ENCODE measurements at places on chromosomes 12 and 14.
A peak's percentile ranks its signal among the peaks of the same experiment; 100 is the strongest.

GRCh38 chr12:25585021-25585523 lies 32.0 kb upstream of the LMNTD1 start:
- no peak for DNase-seq

GRCh38 chr14:91418387-91419043 lies 895 bp upstream of the CCDC88C start:
- peak; percentile 29 for DNase-seq

DNA sequence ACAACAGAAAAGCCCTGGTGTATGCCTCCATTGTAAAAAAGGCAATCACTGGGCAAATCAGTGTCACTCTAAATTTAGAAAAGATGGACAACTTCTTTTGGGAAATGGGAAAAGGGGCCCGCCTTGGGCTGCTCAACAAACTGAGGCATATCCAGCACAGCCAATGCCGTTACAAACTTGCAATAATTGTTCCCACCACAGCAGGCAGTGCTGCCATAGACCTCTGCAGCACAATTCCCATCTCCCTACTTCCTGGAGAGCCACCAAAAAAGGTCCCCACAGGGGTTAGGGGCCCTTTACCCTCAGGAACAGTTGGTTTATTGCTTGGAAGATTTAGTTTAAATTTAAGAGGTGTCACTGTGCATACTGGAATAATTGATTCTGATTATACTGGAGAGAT lies 16.4 kb upstream of the OR8S1 start:
- DNase-seq, result no peak

- DNase-seq, result peak; percentile 4
These were observed 360.8 kb downstream of the PAWR start for GRCh38 chr12:79329933-79330332.

- DNase-seq, result no peak
These were observed 1.8 kb downstream of the KCNA1 start for GRCh38 chr12:4911316-4911994.

DNA sequence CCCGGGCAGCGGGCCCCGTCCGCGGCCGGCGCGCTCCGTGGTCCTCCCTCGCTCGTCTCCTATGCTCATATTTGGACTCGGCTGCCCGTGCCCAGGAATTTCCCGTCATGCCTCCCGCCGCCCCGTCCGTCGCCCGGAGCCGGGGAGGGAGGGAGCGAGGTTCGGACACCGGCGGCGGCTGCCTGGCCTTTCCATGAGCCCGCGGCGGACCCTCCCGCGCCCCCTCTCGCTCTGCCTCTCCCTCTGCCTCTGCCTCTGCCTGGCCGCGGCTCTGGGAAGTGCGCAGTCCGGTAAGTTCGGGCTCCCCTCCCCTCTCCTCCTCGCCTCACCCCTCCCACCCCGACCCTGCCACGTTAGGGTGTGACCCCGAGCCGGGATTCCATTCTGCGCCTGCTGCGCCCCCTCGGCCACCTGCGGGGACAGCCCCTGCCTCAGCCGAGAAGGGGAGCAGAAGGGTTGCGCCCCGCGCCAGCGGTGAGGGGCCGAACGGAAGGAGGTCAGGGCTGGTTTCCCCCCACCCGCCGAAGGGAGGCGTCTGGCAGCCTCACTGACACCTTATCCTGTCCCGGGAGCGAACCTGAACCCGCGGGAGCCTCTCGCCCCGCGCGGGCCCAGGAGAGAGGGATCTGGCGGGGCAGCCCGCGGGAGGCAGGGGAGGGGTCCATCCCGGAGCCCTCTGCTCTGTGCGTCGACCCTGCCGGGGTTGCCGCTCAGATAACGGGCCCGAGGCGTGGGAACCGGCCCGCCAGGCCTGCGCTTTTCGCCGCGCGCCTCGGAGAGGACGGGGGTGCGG lies at the start of gene MSRB3:
Gene MSRB3, plus strand, starts transcription at position 108 of the 793 bp plus-strand sequence. CDS start 29,897 bp downstream, outside the sequence.
- DNase-seq, result peak; percentile 76

- no peak for DNase-seq
These were observed 87.0 kb downstream of the FRMD6 start for GRCh38 chr14:51738754-51739153.

GRCh38 chr12:4814485-4814884 lies 94.3 kb downstream of the GALNT8 start:
- DNase-seq, result no peak

DNA sequence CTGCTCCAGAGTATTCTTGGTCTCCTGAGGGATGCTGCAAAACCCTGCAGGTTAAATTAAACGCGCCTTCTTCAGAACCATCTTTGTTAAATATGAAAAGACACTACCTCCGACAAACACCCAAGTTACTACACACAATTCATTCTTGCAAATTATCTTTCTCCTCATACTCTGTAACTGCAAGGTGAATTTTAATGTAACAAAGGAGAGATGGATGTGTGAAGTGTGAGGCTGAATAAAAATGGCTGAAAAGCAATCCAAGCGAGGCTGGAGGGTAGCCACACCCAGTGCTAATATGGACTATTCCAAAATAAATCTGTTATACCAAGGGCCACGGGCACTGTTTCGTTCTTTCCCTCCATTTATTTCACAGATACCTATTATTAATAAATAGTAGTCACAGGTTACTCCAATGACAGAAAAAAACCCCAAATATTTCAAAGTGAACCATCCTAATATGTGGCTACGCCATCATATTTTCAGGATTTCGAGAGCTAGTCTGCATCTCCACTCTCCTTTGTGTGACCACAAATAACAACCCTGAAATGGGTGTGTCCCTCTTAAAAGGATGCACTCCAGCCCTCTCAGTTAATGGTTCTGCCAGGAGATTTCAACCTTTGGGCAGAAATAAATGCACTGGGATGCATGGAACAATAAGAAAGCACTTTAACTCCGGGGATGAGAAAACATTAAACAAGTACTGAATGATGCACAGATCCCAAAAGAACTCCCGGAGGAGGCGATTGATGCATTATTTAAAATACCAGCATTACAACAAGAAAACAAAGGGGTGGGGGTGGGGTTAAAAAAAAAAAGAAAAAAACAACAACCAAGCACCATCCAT lies 53.1 kb upstream of the CCDC175 start:
- DNase-seq, result no peak

- peak; percentile 90 for DNase-seq
These were observed 231.2 kb upstream of the DCN start for GRCh38 chr12:91413581-91414546.

GRCh38 chr12:45596366-45596765 lies 133.1 kb upstream of the ARID2 start:
- no peak for DNase-seq

GRCh38 chr14:99688210-99688581 lies 4.1 kb downstream of the CYP46A1 start:
- no peak for DNase-seq

- no peak for DNase-seq
These were observed 28.0 kb upstream of the DCN start for GRCh38 chr12:91210618-91211017.

GRCh38 chr12:90959032-90959431 lies 4.1 kb upstream of the CCER1 start:
- no peak for DNase-seq

- no peak for DNase-seq
These were observed 68.8 kb downstream of the PPP2R5C start for GRCh38 chr14:101830271-101830670.

DNA sequence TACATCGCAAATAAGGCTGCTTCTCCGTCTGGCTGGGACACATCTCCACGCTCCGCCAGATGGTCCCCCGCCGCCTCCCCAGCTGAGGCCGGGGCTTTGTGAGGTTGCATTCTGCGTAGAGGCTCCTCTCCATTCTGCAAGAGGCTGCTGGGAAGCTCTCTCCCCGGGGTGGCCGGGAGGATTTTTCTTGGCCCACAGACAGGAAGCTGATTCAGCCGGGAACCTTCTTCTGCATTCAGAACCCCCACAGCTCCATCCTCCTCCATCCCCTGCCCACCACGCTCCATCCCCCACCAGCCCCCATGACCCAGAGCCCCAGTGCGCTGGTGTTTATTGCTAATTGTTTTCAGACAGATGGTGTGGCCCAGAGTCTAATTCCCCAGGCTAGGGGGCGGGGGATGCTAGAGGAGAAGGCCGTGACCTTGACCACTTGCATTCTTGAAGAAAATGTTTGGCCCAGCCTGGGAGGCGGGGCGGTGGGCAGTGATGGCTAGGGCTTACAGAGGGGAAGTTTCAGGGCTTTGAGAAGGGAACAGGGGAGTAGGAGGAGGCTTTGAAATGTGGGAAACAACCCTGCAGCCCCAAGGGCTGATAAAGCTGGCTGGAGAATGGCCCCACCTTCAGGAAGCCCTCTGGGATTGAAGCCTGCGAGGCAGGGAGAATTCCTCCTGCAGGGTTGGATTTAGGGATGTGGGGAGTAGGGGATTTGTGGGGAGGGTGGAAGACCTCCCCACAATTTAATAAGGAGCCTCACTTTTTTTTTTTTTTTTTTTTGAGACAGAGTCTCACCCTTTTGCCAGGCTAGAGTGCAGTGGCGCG lies 88.5 kb upstream of the NCOR2 start:
- peak; percentile 93 for DNase-seq

GRCh38 chr12:68792952-68793351 lies 15.0 kb upstream of the MDM2 start:
- DNase-seq, result peak; percentile 51

- DNase-seq, result peak; percentile 39
These were observed 1.6 kb downstream of the VDR start for GRCh38 chr12:47903151-47903611.

- no peak for DNase-seq
These were observed 63.1 kb downstream of the ARMH4 start for GRCh38 chr14:58088961-58089360.

DNA sequence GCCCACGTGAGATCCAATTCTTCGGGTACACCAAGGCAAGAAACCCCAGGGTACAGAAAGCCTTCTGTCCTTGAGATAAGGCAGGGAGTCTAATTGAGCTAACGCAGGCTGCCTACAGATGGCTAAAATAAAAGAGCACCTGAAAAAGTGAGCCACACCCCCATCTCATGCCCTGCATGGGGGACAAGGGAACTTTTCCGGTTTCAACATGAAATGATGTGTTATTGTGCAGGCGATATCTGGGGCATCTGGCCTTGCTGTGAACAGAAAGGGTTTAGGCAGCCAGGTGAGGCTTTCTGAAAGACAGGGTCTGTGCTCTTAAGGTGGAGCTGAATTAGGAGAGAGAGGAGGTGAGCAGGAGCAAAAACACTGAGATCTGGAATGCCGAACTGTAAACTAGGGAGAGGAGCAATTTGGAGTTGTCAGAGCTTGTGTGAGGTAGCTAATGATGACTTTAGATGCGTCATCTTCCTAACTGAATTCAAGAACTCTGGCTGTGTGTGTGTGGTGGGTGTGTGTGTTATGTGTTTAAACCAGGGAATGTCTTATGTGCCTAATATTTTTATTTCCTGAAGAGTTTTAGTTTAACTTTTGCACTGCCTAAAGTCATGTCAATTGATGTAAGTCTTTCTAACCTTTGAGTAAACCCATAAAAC lies 20.1 kb upstream of the LDHB start:
- no peak for DNase-seq

Data from NCI-H226 (cell line).